ENCODE measurements at places on chromosomes 3 and 15. TPM values are rescaled to one million over a fixed set of nuclear protein-coding genes. Genes with fewer than 3 reads are reported as not detected.

CLDN18 gene
- total RNA-seq: not detected

CCR4 gene
- 0.16 TPM for total RNA-seq

GOLGA8S gene
- 0.55 TPM for total RNA-seq

GPR62 gene
- 0.71 TPM for total RNA-seq

SMCO1 gene
- total RNA-seq: not detected

SENP8 gene
- total RNA-seq: 4.3 TPM

DNA sequence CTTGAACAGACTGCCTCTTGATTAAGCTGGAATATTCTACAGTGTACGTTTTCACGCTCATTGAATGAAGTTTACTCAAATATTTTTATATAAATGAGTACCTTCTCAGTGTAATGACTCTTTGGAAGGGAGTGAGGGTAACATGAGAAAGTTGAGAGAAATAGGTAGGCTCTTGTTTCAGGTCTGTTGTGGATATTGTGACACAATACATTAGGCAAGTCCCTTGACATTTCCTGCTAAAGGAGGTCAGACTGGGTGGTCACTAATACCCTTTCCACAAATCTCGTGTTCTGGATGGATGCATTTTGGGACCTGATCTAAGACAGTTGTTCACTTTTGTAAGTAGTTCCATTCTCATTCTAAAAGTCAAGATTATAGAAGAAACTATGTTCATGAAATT lies 324.8 kb upstream of the AZI2 start:
- H3K27ac ChIP-seq: no peak overlapping the region
- DNase-seq: no peak
- no peaks in the 10 kb centered on the region for H3K36me3 ChIP-seq
- no peak overlapping the region for H3K4me3 ChIP-seq
- H3K4me1 ChIP-seq: no peaks in the 10 kb centered on the region

DNA sequence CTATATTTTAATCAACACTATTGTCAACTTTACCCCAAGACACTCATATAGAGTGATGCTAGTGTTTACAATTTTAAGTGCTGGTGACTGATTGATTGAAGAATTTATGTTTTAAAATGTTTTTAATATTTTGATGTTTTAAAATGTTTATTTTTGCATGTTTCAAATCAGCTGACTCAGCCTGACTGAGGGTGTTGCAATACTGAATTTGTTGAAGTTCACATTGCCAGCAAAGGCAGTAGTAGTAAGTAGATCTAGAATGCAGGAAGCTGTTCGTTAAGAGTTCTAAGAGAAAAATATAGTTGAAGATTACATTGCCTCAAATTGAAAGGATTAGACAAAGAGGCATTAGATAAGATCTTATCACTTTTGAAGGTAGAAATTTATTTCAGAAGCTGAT lies 977.6 kb downstream of the IGSF11 start:
- H3K4me1 ChIP-seq: peaks cover 11% of the 10 kb centered on the region
- H3K4me3 ChIP-seq: no peak overlapping the region
- no peak for DNase-seq
- H3K36me3 ChIP-seq: no peaks in the 10 kb centered on the region
- H3K27ac ChIP-seq: no peak overlapping the region

- peaks cover 7% of the 10 kb centered on the region for H3K4me1 ChIP-seq
- DNase-seq: no peak
- no peak overlapping the region for H3K4me3 ChIP-seq
- no peaks in the 10 kb centered on the region for H3K36me3 ChIP-seq
Measured at GRCh38 chr3:16303037-16303575, 38.1 kb downstream of the OXNAD1 start.

DNA sequence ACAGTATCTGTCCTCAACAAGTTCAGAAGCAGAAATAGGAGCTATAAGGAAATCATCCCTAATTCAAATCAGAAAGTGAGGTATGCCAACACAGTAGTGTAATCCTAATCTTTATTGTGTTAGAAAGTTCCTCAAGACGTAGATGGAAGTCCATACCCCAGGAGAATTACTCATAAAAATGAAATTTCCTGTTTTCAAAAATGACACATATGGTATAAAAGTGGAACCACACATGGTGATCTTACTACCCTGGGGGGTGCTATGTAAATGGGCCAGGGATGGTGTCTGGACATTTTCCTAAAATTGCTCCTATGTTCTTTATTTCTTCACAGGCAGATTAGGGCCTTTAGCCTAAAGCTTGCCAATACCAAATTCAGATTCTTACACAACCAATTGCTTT lies 204.1 kb downstream of the ARRDC4 start:
- DNase-seq: no peak
- no peaks in the 10 kb centered on the region for H3K27me3 ChIP-seq
- H3K4me3 ChIP-seq: no peak overlapping the region

DNA sequence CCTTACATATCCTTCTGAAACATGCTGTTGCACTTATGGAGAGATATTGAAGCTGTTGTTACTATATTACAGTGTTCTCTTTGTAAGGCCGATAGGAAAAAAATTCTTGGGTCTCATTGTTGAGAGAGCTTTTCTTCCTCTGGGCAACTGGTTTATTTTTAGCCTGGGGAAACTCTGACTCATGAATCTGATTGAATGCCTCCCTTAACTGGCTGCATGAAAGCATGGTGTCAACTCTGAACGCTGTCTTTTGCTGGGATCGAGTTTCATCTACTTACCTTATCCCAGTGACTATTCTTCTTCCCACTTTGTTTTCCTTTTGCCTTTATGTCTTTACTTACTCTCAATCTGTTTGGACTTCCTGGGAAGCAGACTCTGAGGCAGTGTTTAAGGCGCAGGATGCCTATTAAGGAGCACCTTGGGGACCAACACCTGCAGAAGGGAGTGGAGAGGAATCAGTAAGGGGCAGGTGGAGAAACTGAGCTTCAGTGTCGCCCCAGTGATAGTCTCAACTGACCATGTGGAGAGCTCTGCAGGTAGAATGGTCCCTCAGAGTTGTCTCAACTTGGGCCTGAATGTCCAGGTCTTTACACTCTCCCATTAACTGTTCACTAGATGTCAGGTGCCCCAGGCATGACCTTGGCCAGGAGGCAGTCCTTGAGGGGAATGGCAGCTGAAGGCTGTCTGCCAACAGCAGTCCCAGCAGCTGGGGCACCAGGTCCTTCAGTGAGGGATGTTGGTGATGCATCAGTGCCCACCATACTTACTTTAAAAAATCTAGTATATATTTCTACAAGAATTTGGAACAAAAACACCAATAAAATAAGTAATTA lies 88.9 kb upstream of the CCNL1 start:
- peak overlapping the region; percentile 71 for H3K27ac ChIP-seq
- DNase-seq: no peak
- H3K36me3 ChIP-seq: no peaks in the 10 kb centered on the region

DNA sequence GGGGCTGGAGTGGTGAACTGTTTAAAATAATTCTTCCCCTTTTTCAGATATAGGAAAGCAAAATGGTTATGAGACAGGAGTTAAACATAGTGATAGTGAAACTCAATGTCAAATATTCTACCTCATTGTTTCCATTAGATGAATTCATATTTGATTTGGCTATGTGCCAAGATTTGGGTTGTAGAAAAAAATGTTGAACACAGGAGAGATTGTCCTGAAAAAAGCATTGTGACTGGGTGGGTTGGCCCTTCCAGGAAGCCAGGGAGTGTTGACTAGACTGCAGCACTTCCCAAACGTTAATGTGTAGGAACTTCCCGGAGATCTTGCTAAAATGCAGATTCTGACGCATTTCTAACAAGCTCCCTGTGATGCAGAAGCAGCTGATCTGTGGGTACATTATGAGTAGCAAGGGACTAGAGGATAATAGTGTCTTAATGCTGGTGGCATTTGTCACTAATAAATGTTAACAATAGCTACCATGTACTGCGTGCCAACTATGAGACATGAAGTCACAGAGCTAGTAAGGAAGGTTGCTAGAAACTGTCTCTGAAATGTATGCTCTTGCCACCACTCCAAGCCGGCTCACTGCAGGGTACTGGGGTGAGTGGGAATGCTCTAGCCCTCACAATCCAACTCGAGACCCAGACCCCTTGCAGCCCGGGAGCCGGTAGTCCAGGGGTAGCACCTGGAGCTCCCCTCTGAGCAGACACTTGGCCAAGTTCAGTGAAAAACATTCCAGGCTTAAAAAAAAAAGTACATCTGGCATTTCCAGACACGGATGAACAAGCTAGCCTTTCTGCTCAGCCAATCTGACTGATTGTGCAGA lies 120.6 kb downstream of the CD47 start:
- no peaks in the 10 kb centered on the region for H3K36me3 ChIP-seq
- H3K27ac ChIP-seq: no peak overlapping the region
- H3K27me3 ChIP-seq: no peaks in the 10 kb centered on the region

DNA sequence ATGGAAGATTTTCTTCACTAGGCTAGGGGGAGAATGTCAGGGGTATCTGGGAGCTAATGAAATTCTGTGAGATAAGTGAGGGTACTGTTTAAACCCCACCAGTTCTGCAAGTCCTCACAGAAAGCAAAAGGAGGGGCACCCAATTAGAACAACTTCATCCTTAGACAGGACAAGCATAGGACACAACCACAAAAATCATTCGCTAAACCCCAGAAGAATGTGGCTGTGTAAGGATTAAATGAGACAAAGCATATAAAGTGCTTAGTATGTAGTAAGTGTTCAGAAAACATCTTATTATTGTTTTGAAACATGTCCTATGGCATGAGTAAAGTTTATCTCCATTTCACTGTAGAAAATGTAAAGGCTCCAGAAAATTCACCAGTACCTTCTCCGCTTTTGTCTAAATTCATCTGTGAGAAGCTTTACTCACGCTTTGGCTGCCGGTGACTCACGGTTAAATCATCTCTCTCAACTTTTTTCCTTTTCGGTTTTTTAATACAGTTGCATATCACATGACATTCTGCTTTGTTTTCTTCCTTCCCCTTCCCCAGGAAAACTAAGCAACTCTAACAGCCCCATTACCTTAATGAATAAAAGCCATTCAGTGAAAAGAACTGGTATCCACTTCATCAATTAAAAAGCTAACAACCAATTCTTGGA lies 1.7 kb downstream of the CLRN1 start:
- no peak for DNase-seq
- H3K4me3 ChIP-seq: no peak overlapping the region
- no peaks in the 10 kb centered on the region for H3K4me1 ChIP-seq
- H3K36me3 ChIP-seq: no peaks in the 10 kb centered on the region

- DNase-seq: no peak
- H3K27ac ChIP-seq: peak overlapping the region; percentile 70
- no peaks in the 10 kb centered on the region for H3K36me3 ChIP-seq
- peaks cover 66% of the 10 kb centered on the region for H3K4me1 ChIP-seq
- no peaks in the 10 kb centered on the region for H3K27me3 ChIP-seq
Measured at GRCh38 chr3:129594409-129594808, 12.1 kb downstream of the PLXND1 start.

GRCh38 chr3:37680401-37680800 lies 181.3 kb upstream of the CTDSPL start:
- H3K4me3 ChIP-seq: no peak overlapping the region
- no peaks in the 10 kb centered on the region for H3K27me3 ChIP-seq
- no peaks in the 10 kb centered on the region for H3K36me3 ChIP-seq
- H3K4me1 ChIP-seq: peaks cover 22% of the 10 kb centered on the region
- no peak for DNase-seq
- peak overlapping the region; percentile 61 for H3K27ac ChIP-seq

GRCh38 chr3:64961301-64961700 lies 273.5 kb upstream of the ADAMTS9 start:
- no peak overlapping the region for H3K4me3 ChIP-seq
- no peaks in the 10 kb centered on the region for H3K27me3 ChIP-seq
- peaks cover 5% of the 10 kb centered on the region for H3K4me1 ChIP-seq
- H3K27ac ChIP-seq: no peak overlapping the region

GRCh38 chr3:76403556-76403955 lies 618.2 kb upstream of the ZNF717 start:
- no peaks in the 10 kb centered on the region for H3K36me3 ChIP-seq
- H3K4me3 ChIP-seq: no peak overlapping the region
- no peaks in the 10 kb centered on the region for H3K4me1 ChIP-seq
- no peak overlapping the region for H3K27ac ChIP-seq
- no peak for DNase-seq

GRCh38 chr15:74656935-74657535 lies 38.8 kb downstream of the EDC3 start:
- no peak overlapping the region for H3K4me3 ChIP-seq
- no peak overlapping the region for H3K27ac ChIP-seq
- DNase-seq: no peak
- H3K36me3 ChIP-seq: no peaks in the 10 kb centered on the region
- H3K27me3 ChIP-seq: no peaks in the 10 kb centered on the region

GRCh38 chr3:168292296-168292695 lies 196.6 kb upstream of the GOLIM4 start:
- no peaks in the 10 kb centered on the region for H3K36me3 ChIP-seq
- no peaks in the 10 kb centered on the region for H3K27me3 ChIP-seq
- H3K4me3 ChIP-seq: no peak overlapping the region
- no peak overlapping the region for H3K27ac ChIP-seq
- DNase-seq: no peak

GRCh38 chr15:96801576-96802150 lies 471.2 kb downstream of the NR2F2 start:
- DNase-seq: no peak
- H3K36me3 ChIP-seq: no peaks in the 10 kb centered on the region
- no peak overlapping the region for H3K4me3 ChIP-seq
- no peak overlapping the region for H3K27ac ChIP-seq

DNA sequence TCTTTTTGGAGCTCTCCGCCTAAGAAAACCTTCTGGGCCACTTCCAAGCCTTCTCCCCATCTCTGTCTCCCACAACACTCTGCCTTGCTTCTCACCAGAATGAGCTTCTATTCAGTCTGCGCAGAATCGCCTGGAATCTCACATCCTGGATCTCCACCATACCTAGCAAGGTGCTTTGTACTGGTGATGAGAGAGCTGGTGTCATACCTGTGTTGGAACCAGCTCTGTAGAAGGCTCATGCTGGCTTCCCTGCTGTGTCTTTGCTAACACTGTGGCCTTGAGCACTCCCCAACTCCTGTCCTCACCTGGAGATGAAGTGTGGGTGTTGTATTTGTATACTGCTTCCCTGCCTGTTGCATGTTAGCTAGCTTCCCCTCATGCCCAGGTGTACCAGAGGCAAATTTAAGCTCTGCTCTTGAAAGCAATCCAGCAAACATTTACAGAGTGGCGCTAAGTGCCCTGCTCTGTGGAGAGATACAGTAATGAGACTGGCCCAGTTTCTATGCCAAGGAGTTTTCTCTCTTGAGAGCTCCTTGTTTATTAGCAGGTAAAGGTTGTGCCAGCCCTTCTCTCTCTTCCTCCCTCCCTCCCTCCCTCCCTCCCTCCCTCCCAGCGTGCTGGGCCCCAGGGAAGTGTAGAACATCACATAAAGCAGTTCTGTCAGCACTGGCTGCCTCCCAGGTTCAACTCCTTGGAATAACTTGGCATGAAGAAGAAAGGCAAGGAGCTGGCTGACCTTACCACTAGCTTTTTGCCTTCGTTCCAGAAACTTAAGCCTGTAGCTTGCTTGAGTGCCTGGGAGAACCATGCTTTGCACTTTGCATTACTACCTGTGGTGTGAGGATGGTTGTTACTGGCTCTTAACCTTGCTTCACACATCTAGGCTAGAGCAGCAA lies 54.9 kb downstream of the TRIM71 start:
- no peaks in the 10 kb centered on the region for H3K27me3 ChIP-seq
- peaks cover 25% of the 10 kb centered on the region for H3K4me1 ChIP-seq
- no peaks in the 10 kb centered on the region for H3K36me3 ChIP-seq
- peak; percentile 86 for DNase-seq
- H3K27ac ChIP-seq: peak overlapping the region; percentile 39
